ENCODE measurements at places on chromosomes 3 and 15. TPM values are rescaled to one million over a fixed set of nuclear protein-coding genes. Genes with fewer than 3 reads are reported as not detected.

BCL6 gene
- 108 TPM for total RNA-seq

BUB1B gene
- 0.17 TPM for total RNA-seq

FAM174B gene
- 10.4 TPM for total RNA-seq

PLA1A gene
- total RNA-seq, result 1.8 TPM

- H3K36me3 ChIP-seq, result no peaks in the 10 kb centered on the region
- no peaks in the 10 kb centered on the region for H3K4me1 ChIP-seq
- H3K27me3 ChIP-seq, result no peaks in the 10 kb centered on the region
- no peak overlapping the region for H3K4me3 ChIP-seq
- no peak for DNase-seq
- no peak overlapping the region for H3K27ac ChIP-seq
These were observed 252.7 kb downstream of the EPHA3 start for GRCh38 chr3:89360156-89360555.

DNA sequence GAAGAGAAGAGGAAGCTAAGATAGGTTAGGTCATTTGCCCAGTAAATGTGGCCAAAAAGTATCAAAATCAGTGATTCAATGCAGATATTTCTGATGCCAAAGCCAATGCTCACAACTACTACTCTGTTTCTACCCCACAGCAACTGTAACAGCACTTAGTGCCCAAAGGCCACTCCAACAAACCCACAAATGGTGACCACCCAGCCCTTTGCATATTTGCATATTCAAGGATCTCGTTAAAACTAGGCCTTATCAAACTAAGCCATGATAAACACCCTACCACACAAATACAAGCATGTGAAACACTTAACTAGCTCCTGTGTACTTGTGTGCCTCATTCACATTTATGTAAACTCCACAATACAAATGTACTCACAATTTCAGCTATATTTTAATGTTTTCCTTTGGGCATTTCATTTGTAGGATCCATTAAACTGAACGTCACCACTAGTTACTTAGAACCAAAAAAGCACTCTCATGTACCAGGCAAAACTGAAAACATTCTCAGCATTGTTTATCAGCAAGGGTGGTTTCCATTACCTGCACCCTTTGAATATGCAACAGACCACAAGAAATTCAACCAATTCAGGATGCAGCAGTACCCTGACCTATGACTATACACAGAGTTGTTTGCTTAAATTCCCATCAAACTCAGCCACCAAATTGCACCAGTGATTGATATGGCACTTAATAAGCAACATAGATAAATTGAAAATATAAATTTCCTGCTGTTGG is 111.2 kb upstream of the STT3B start:
- H3K27ac ChIP-seq, result no peak overlapping the region
- DNase-seq, result no peak
- no peaks in the 10 kb centered on the region for H3K36me3 ChIP-seq
- no peak overlapping the region for H3K4me3 ChIP-seq

GRCh38 chr3:24323272-24323671 is 171.4 kb downstream of the THRB start:
- H3K36me3 ChIP-seq, result peaks cover under 1% of the 10 kb centered on the region
- no peaks in the 10 kb centered on the region for H3K27me3 ChIP-seq
- DNase-seq, result no peak
- no peaks in the 10 kb centered on the region for H3K4me1 ChIP-seq
- H3K4me3 ChIP-seq, result no peak overlapping the region

DNA sequence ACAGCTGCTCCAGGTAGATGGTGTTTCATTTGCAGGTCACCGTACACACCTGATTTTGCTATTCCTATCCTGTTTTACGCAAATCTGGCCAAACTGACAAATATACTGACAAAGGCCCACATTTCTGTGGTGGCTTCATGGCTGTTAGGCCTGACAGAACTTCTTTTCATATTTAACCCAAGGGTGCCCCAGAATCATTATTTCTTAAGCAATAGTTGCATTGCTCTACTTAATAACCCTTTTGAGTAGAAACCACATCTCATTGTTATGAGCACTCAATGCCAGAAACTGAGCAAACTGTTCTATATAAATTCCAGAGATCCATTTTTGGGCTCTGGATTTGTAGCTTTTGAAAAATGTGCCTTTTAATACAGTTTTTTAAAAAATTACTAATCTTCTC is 19.4 kb downstream of the ASTE1 start:
- no peaks in the 10 kb centered on the region for H3K27me3 ChIP-seq
- no peaks in the 10 kb centered on the region for H3K4me1 ChIP-seq
- H3K4me3 ChIP-seq, result no peak overlapping the region
- no peak overlapping the region for H3K27ac ChIP-seq
- H3K36me3 ChIP-seq, result peaks cover 21% of the 10 kb centered on the region

- peaks cover 3% of the 10 kb centered on the region for H3K4me1 ChIP-seq
- no peaks in the 10 kb centered on the region for H3K36me3 ChIP-seq
- DNase-seq, result no peak
- peaks cover 25% of the 10 kb centered on the region for H3K27me3 ChIP-seq
These were observed 3.3 kb downstream of the RHCG start for GRCh38 chr15:89492934-89493631.

DNA sequence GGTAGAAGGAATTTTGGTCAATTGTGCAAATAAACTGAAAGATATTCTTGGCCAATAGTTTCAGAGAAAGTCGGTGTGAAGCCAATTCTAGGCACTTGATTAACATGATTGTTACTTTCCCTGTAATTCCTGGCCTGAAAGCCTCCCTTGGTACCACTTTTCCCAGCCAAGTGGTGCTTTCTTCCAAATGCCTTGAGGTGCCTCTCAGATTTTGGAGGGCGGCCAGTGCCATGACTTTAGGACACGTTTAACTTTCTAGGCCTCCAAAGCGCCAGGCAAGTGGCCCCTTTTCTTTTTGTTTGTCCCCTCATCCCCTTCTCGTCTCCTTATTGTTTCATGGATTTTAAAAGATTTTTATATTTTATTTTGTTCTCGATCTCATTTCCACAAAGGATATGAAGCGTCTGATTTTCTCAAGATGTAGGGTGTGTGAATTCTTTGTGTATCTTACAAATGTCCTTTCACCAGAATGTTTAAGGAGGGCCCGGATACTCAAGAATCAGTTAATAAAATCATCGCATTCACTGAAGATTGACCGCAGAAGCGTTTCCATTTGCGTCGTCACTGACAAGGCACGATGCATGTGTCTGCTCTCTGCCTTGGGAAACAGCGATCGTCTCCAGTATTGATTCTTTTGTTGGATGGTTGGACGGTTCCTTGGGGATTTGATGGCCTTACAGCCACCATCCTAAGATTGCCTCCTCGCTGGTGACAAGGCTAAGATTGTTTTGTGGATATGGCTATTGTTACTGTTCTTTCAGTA is 87.8 kb downstream of the ASB7 start:
- no peak overlapping the region for H3K27ac ChIP-seq
- H3K27me3 ChIP-seq, result peaks cover 13% of the 10 kb centered on the region
- no peak overlapping the region for H3K4me3 ChIP-seq

Measured in esophagus muscularis mucosa (tissue), 4 donors.